ENCODE measurements at places on chromosomes 5 and 9. TPM values are rescaled to one million over a fixed set of nuclear protein-coding genes. Genes with fewer than 3 reads are reported as not detected.

SH3TC2 gene
- 1.8 TPM for total RNA-seq

RNF183 gene
- total RNA-seq: 3.1 TPM

IRX1 gene
- total RNA-seq: 50.3 TPM

NRARP gene
- total RNA-seq: 10.1 TPM

PCDHB12 gene
- 9.3 TPM for total RNA-seq

SPATA31A3 gene
- total RNA-seq: not detected

PCDHGC5 gene
- total RNA-seq: 4.8 TPM

LCN9 gene
- not detected for total RNA-seq

LTC4S gene
- total RNA-seq: 1.5 TPM

TUSC1 gene
- 20.9 TPM for total RNA-seq

NEURL1B gene
- total RNA-seq: 27.9 TPM

HTR4 gene
- total RNA-seq: 0.35 TPM

BTNL3 gene
- not detected for total RNA-seq

WWC1 gene
- total RNA-seq: 50.3 TPM

All from metanephros (tissue), 2 donors.